EL (cell line): ENCODE measurements at places on chromosomes 2 and 18.
A peak's percentile ranks its signal among the peaks of the same experiment; 100 is the strongest.

DNA sequence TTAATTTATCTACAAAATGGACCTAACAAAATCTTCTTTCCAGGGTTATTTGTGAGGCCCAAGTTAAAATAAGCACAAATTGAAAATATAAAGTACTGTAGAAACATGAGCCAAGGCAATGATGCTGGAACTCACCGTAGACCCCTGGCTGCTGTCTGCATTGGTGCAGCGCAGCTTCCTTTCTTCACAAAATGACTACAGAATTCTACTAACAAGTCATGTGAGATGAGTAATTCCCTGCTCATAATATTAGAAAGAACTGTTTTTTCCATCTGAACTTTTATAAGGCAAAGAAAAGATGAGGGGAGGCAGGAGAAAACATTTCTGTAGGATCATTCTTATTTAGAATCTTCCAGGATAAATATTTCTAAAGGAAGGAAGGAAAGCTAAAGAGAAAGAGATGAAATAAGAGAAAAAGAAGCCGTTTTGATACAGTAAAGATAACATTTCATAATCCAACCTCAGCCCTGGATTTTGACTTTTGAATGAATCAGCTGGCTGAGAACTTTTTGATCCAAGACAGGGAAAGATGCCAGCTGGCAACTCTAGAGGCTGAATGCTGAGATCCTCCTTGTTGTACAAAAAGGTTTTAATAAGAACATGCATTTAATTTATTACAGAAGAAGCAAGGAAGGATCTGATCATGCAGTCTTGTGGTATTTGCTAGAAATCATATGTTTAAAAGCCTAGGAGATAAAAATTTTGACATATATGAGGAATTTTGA is 183.9 kb upstream of the KLHL14 start:
- no peak for DNase-seq

DNA sequence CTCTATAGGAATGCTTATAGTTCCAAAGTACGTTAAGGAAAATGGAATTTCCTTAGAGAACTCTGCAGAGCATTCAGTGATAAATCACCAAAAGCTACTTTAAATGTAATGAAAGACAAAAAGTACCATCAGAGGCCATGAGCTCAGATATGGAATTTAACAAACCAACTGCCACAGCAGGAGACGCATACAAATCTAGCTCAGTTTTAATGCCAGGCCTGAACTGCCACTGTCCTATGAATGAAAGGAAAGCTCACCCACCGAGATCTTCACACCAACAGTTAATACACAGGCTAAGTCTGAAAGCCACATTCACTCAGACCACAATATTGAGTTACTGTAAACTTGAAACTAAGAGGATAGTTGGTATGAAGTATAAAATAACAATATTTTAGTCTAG is 126.8 kb downstream of the ZNF516 start:
- DNase-seq: no peak

DNA sequence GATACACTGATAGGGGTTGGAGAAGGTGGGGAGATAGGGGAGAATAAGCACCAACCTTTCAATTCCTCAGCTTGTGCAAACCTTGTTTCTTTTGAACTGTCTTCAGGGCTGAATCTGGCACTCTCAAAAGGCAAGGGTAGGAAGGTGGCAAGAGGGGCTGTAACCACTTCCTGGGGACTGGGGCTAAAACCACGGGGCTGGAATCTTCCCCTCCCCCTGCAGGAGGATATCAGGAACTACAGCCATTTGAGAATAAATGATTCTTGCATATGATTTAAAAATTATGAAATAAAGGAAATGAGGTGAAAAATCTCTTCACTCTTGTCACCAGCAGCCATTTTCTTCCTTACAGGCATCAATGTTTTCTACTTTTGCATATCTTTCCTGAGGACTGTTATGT is 50.8 kb downstream of the ATOH8 start:
- peak; percentile 45 for DNase-seq

DNA sequence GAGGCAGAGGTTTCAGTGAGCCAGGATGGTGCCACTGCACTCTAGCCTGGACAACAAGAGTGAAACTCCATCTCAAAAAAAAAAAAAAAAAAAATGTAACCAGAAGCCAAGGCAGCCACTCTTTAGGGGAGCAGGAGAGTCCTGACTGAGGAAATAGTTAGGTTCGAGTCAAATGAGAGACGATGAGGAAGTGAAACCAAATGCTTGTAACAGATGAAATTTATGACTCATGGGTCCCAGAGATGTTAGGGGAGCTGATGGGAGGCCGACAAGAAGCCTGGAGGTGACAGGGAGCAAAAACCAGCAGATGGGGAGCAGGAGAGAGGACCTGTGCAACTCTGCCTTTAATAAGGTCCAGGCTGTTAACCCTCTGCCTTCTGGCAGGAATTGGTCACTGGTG is 756.1 kb upstream of the DDX18 start:
- DNase-seq: no peak

DNA sequence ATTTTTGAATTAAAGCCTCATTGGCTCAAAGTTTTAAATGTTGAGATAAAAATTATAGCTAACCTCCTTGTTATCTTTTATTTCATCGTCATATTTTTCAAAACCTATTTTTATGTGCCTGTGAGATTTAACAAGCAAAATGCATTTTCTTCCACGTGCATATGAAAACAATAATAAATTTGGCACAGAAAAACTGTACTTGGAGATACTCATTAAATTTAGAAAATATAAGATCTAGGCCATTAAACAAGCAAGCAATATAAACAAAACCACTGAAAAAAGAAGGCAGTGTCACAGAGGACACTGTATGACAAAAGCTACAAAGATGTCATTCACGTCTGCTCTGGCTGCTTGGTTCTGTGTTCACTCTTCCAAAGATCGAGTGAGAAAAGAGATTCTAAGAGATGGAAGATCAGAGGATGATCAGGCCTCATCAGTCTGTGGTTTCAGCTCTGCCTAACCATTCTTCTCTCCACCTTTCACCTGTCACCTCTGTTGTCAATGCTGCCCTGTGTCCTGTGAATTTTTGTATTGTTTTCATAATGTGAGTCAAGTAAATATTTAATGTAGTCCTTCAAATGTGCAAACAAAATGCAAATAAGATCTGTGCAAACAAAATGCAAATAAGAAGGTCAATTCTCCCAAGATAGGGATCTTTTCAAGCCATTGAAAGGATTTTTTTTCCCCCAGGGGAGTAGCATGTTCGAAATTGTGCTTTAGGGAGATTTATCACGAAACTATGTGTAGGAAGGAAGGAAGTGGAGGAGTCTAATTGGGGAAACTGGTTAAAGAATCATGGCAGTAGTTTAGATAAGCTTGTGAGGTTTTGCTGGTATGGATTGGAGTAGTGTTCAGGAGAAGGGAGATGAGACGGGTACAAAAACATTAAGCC is 138.7 kb upstream of the RBMS1 start:
- DNase-seq: no peak

- DNase-seq: no peak
Measured at GRCh38 chr2:226898121-226898520, 62.3 kb downstream of the RHBDD1 start.

- peak; percentile 73 for DNase-seq
Measured at GRCh38 chr2:236535024-236535423, 34.6 kb upstream of the ACKR3 start.

DNA sequence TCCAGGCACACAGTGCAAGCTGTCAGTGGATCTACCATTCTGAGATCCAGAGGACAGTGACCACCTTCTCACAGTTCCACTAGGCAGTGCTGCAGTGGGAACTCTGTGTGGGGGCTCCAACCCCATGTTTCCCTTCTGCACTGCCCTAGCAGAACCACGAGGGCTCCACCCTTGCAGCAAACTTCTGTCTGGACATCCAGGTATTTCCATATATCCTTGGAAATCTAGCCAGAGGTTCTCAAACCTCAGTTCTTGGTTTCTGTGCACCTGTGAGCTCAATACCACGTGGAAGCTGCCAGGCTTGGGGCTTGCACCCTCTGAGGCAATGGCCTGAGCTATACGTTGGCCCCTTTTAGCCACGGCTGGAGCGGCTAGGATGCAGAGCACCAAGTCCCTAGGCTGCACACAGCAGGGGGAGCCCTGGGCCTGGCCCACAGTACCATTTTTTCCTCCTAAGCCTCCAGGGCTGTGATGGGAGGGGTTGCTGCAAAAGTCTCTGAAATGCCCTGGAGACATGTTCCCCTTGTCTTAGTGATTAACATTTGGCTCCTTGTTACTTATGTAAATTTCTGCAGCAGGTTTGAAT is 77.5 kb downstream of the MAP4K3 start:
- DNase-seq: no peak

DNA sequence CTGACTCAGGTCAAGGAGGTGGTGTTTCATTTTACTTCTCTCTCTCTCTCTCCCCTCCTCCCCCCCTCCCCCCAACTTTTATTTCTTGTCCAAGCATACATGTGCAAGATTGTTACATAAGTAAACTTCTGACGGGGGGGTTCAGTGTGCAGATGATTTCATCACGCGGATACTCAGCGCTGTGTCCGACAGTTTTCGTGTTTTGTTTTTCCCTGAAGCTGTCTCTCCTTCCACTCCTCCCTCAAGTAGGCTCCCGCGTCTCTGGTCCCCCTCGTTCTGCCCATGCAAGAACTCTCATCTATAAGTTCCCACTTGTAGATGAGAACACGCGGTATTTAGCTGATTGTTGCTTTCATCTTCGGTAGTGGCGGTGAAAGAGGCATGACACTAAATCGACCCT is 111.0 kb upstream of the ANKRD30BL start:
- DNase-seq: no peak
